ENCODE measurements at places on chromosomes 5 and 9. TPM values are rescaled to one million over a fixed set of nuclear protein-coding genes. Genes with fewer than 3 reads are reported as not detected.

CDKN2B-AS1 gene
- 9.5 TPM for total RNA-seq

TMEM174 gene
- total RNA-seq: not detected

SPINK6 gene
- not detected for total RNA-seq

TRIP13 gene
- 16.8 TPM for total RNA-seq

PTGR1 gene
- 116 TPM for total RNA-seq

OR1J1 gene
- total RNA-seq: not detected

CACFD1 gene
- total RNA-seq: 7.7 TPM

LCN15 gene
- total RNA-seq: not detected

RAB14 gene
- total RNA-seq: 36.3 TPM

IL4 gene
- not detected for total RNA-seq

RORB gene
- 5.6 TPM for total RNA-seq

MRPL36 gene
- 55.1 TPM for total RNA-seq

NIPSNAP3A gene
- 51.4 TPM for total RNA-seq

ACTL7B gene
- under 0.01 TPM for total RNA-seq

CETN3 gene
- 7.1 TPM for total RNA-seq

ANKRD18B gene
- not detected for total RNA-seq

FGD3 gene
- under 0.01 TPM for total RNA-seq

PCDHGB1 gene
- total RNA-seq: 2.2 TPM

PITX1 gene
- 66.7 TPM for total RNA-seq

EQTN gene
- not detected for total RNA-seq

APBA1 gene
- 11.2 TPM for total RNA-seq

TMEM141 gene
- total RNA-seq: 39.7 TPM

MACIR gene
- total RNA-seq: 31.5 TPM

MLANA gene
- total RNA-seq: not detected

NEUROG1 gene
- not detected for total RNA-seq

SLC4A9 gene
- total RNA-seq: not detected

SOX30 gene
- not detected for total RNA-seq

PCDHA7 gene
- 0.86 TPM for total RNA-seq

PCDHB3 gene
- 0.43 TPM for total RNA-seq

WDR41 gene
- total RNA-seq: 186 TPM

ST8SIA4 gene
- 3.5 TPM for total RNA-seq

TTC39B gene
- 13.5 TPM for total RNA-seq

FAM169A gene
- 3.9 TPM for total RNA-seq

TNFSF8 gene
- not detected for total RNA-seq
